ENCODE measurements at places on chromosomes 2 and 18. TPM values are rescaled to one million over a fixed set of nuclear protein-coding genes. Genes with fewer than 3 reads are reported as not detected.

- H3K4me3 ChIP-seq, result no peak overlapping the region
- no peaks in the 10 kb centered on the region for H3K27me3 ChIP-seq
- no peaks in the 10 kb centered on the region for H3K4me1 ChIP-seq
Measured at GRCh38 chr18:56475250-56475649, 163.1 kb downstream of the TXNL1 start.

The TWIST2 gene
- 20.1 TPM for total RNA-seq

The GEN1 gene
- total RNA-seq, result 40.2 TPM

The KCNG3 gene
- 1.1 TPM for total RNA-seq
